ENCODE measurements at places on chromosomes 3 and 15.

DNA sequence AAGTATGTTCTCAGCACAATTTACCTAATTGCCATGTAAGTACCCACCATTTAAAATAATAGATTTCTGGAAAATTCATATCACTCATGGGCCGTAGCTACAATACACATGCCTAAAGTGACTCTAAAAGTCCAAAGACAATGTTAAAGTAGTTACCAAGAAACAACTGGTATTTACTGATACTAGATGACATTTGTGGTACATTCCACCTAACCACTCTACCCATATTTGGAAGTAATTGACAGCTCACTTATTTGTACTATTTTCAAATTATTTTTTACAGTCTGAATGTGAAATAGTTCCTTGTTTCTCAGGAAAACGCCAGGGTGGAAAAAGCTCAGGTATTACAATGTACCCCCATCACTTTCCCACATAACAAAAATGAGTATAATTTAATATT, 573.0 kb downstream of the MECOM start:
- DNase-seq, result no peak

- no peak for DNase-seq
Observed at GRCh38 chr3:148682997-148683396, 14.7 kb upstream of the AGTR1 start.

DNA sequence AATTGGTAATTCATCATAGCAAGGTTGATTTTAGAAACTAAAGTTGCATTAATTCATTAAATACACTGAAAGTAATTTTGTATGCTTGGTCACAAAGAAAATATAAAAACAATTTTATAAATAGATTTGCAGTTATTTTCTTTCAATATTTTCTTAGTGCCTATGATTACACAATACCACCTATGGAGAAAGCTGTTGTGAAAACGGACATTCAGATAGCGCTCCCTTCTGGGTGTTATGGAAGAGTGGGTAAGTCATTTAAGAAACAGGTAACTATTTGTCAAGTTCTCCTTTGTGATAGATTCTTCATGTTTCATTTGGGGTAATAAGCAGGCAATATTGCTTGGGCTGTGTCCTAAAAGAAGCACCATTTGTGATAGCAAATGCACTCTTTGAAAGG, 3.0 kb downstream of the DUT start:
- DNase-seq, result no peak

DNA sequence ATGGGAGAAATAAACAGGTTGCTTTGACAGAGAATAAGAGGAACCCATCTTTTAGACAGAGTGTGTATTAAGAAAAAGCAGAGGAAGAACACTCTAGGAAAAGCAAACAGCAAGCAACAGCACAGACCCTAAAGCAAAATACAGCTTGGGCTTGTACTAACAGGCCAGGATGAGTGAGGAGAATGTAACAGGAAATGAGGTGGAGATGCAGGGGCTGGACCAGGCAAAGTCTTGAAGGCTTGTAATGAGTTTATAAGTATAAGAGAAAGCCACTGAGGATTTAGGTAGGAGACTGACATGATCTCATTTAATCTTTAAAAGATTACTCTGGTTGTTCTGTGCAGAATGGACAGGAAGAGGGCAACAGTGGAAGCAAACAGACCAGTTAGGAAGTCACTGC, 4.9 kb downstream of the UBR1 start:
- no peak for DNase-seq

GRCh38 chr3:193827040-193827669, 234.1 kb downstream of the OPA1 start:
- DNase-seq, result no peak

GRCh38 chr15:33068007-33068481, 126.5 kb downstream of the FMN1 start:
- no peak for DNase-seq

DNA sequence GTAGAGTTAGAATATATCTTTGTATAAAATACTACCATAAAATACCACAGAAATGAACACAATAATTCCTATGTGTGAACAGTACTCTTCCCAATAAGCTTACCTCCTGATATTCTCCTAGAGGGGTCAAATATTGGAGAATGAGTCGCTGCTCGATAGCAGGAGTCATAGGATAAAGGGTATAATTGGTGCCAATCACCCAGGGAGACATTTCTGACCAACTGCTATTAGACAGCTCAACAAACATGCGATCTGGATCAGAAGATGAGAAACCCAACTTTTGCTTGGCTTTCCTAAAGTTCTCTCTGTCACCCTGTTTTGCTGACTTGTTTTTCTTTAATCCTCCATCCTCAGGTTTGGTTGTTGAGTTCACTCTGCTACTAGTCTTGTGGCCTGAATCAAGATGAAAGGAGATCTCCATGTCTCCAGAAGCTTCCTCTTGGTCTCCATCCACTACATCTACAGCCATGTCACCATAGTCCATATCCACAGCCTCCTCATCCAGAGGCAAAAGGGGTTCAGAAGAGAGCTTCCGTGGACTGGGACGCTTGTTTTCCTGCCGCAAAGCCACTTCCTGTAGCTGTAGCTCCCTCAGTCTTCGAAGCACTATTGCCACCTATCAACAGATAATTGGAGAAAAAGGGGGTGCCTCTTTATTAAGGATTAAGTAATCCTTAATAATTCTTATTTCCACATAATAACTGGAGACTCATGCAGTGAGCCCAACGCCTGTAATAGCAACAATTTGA, 50.4 kb downstream of the RBM15B start:
- DNase-seq, result no peak

- no peak for DNase-seq
Observed at GRCh38 chr3:111895071-111895470, 36.0 kb downstream of the PHLDB2 start.

GRCh38 chr3:127103080-127103479, 89.9 kb upstream of the PRR23E start:
- DNase-seq, result no peak

Data from HS-27A (cell line).